Motor neuron (in vitro differentiated cells): ENCODE measurements at places on chromosomes 1 and 21. TPM values are rescaled to one million over a fixed set of nuclear protein-coding genes. Genes with fewer than 3 reads are reported as not detected.

STX12 gene
- total RNA-seq = 77.1 and 85.8 TPM in 2 replicates

DNA sequence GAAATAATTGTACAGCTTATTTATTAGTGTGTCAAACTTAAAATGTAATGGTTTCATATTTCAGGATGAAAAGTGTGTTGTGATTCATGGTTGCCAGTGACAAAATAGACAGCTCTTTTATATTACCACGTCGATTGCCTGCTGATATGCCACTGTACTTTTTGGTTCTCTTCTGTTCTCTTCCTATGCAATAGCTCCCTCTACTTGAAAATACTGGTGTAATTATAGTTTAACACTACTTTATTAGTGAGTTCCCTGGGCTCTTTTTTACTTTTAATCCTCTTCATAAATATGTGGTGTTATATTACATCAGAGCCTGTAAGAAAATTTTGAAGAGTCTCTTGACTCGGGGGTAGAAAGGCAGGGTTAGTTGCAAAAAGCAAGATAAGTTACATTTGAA is 111.3 kb downstream of the PATJ start:
- ATAC-seq = no peak

DNA sequence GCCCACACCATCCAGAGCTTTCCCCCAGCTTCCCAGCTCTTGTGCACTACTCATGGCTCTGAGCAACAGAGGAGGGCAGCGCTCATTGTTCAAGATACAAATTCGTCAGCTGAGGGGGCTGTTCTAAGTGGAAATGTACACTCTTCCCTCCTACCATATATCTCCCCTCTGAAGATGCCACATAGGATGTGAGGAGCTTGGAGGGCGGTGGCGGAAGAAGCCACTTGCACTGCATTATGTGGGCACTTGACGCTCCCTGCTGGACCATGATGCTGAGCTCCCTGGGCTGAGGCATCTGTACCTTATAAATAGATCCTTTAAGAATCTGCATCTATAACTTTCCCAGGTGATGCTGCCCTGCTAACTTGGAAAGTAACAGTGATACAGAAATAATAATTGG is 477.6 kb upstream of the DEPDC1 start:
- no peak for ATAC-seq

DNA sequence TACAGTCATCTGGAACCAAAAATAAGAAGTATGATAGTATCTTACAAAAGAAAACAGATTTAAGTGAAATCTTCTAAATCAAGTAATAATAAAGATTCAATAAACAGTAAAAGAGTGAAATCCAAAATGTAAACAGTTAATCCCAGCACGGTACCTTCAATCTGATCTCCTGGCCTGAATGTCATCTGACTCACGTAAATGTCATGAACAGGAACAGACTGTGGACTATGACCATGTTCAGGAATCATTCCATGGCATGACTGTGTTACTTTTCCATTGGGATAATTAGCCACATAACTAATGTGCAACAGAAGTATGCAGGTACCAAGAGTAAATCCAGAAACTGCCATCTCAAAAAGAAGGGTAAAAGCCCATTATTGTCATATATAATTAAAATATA is 18.0 kb downstream of the FRRS1 start:
- ATAC-seq = no peak

GRCh38 chr1:86699186-86699585 is 5.2 kb upstream of the SH3GLB1 start:
- ATAC-seq = no peak
